Hematopoietic multipotent progenitor cell treated with erythropoietin and hydrocortisone succinate and interleukin-3 and kit ligand, for 6 days (in vitro differentiated cells): ENCODE measurements at places on chromosomes 5 and 9.
A peak's percentile ranks its signal among the peaks of the same experiment; 100 is the strongest.

DNA sequence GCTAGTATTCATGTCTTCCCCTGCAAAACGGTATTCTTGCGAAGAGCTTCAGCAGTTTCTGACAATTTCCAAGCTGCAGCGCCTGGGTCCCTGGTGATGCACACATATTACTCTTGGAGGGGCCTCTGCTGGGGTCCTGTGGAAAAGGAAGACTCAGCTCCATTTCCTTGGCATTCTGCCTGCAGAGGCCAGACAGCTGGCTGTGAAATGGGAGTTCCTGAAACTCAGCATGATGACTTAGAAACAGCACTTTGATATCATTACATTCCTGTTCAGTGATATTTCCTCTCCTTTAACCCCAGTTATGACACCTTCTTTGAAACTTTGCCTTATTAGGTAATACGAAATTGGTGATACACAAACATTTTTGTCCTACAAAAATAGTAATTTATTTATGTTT is 98.5 kb downstream of the APBA1 start:
- DNase-seq, result no peak

- no peak for DNase-seq
Observed at GRCh38 chr5:135920199-135920598, 24.6 kb upstream of the IL9 start.

GRCh38 chr5:31585895-31586270 is 53.0 kb upstream of the PDZD2 start:
- DNase-seq, result no peak

DNA sequence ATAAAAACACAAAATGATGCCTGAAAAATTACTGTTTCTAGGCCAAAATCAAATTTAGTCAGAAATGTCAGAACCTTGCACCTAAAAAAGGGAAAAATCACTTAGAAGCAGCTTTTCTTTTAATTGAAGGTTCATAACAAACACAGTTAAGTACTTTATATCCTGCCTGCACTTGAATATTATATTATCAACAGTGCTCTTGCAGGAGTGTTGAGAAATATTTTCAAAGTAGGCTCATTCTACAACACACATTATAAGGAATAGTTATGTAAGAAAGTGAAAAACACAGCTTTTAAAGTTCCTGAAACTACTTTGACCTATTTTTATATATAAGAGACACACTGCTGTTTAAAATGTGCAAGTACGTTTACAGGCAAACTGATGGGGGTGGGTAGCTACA is 8.3 kb downstream of the EDIL3 start:
- no peak for DNase-seq

DNA sequence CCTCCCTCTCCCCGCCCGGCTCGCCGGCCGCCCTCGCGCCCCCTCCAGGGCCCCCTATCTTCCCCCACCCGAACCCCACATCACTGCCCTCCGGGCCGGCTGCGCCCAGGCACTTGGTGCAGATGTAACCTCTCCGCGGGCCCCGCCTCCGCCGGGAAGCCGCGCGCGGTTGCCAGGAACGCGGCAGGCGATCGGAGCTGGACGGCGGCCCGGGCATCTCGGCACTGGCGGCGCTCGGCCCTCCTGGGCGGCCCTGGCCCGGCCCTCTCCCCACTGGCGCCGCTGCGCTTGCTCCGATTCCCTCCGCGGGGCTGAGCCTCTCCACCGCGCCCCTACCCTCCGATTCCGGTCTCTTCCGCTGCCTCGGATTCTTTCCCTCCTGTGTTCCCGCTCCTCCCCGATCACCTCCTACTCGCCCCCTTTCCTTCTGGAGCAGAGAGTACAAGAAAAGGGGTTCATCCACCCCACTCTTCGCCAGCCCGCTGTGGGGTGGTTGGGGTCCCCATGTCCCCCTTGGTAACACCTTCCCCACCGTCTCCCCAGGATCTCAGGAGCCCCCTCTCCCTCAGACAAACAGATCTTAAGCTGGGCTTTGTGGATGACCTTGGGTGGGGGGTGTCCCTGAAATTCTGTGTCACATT is 70.6 kb downstream of the C9orf50 start:
- DNase-seq, result no peak

GRCh38 chr9:123637945-123638634 is 282.1 kb downstream of the CRB2 start:
- peak; percentile 81 for DNase-seq

DNA sequence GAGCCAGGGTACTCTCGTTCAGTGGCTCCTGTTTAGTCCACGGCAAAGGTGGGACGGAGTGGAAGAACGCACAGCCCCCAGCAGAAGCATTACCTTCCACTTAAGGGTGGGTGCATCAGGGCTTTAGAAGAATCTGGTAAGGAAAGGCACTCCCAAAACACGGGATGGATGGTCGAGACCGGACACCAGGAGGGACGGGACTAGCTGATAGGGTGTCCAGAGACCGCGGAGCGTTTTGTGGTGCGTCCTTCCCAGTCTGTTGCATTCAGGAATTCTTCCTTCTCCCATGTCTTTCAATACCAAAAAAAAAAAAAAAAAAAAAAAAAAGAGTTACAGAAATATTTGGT is 545 bp upstream of the CTSV start:
- DNase-seq, result no peak

DNA sequence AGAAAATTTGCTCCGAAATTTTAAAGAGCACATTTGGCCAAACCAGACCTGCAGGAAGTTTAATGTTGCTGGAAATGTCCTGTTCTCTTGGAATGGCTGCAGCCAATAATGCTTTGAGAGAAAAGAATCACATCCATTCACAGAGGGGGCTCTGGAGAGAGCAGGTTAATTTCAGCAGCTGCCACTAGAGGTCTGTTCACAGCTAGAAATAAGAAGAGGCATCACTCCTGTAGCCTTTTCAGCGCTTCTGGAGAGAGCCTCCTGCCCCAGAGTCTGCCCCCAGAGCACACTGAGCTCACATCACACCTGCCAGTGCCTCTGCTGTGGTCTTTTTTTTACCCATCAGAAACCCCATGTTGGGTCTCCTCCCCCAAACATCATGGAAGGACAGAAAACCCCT is 124.8 kb upstream of the RAD23B start:
- DNase-seq, result no peak

DNA sequence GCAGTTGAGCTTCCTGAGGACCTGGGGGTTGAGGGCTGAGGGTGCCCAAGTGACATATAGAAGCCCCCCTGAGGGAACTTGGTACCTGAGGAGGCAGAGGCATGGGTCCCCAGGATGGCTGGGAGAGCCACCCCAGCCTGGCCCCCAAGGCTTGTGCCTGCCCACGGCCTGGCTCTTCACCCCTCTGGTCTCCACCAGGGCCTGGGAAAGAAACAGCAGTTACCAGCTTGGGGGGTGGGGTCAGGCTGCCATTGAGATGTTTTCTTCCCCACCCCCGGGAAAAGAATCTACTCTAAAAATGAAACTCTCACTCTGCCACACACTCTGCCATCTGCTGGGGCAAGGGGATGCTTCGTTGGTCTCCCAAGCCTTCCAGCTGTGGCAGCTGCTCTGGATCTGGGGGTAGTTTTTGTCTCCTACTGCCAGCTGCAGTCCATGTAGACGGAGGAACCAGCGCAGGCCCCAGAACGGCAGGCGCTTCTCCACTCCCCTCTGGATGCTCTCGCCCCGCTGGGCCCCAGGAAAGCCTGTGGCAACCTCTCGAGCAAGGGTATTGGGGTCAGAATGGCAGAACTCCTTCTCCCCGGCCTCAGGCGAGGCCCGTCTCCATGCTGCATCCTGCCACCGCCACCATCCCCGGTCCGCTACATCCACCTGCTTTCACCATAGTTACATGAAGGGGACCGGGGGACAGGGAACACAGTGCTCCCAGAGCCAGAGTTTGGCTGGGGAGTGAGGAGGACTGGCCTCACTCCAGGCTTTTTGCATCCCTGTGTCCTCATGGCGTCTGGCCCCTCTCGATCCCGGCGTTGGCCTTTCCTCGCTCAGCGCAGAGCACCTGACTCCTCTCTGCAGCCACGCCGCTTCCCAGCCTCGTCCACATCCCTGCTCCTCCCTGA is 123.5 kb downstream of the DAB2IP start:
- no peak for DNase-seq

- DNase-seq, result no peak
Observed at GRCh38 chr9:113361304-113362018, 12.1 kb downstream of the BSPRY start.

DNA sequence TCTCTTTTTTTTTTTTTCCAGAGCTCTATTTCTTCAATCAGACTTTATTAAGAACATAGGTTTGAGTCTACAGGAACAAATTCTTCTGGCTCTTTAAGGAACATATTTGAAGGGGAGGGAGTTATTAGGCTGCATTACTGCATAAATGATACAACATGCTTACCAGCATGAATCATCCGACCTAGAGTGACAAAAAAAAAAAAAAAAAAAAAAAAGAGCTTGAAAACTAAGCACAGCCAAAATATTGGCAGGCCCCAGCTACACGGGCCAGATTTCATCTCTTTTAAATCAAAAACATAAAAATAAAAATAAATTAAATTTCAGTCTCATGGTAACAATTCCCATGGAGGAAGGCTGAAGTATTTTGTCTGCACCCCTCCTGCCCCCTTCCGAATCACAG is 26.3 kb downstream of the MSX2 start:
- no peak for DNase-seq

- DNase-seq, result no peak
Observed at GRCh38 chr5:65808818-65809217, 86.8 kb downstream of the NLN start.
